ENCODE measurements at places on chromosomes 3 and 15.
A peak's percentile ranks its signal among the peaks of the same experiment; 100 is the strongest.

DNA sequence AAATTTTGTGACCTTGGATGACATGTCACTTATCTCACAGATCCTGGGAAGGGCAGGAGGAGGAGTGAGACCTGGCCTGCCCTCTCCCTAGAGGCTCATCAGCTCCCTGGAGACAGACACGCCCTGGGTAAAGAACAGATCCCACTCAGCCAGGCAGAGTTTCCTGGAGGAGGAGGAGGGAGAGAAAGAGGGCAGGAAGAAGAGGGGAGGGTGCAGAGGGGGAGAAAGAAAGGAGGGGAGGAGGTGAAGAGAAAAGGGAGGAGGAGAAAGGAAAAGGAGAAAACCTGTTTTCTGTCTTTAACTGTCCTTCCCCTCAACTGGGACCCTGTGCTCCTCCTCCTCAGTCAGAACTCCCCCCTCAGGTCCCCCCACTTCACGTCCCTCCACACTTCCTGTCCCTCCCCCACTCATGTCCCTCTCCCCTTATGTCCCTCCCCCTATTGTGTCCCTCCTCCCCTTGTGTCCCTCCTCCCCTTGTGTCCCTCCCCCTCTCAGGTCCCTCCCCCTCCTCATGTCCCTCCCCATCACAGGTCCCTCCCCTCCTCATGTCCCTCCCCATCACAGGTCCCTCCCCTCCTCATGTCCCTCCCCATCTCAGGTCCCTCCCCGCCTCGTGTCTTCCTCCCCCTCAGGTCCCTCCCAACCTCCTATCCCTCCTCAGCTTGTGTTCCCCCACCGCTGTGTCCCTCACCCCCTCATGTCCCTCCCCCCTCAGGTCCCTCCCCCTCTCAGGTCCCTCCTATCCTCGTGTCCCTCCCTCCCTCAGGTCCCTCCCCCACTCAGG is 52.3 kb upstream of the CGNL1 start:
- DNase-seq: no peak

DNA sequence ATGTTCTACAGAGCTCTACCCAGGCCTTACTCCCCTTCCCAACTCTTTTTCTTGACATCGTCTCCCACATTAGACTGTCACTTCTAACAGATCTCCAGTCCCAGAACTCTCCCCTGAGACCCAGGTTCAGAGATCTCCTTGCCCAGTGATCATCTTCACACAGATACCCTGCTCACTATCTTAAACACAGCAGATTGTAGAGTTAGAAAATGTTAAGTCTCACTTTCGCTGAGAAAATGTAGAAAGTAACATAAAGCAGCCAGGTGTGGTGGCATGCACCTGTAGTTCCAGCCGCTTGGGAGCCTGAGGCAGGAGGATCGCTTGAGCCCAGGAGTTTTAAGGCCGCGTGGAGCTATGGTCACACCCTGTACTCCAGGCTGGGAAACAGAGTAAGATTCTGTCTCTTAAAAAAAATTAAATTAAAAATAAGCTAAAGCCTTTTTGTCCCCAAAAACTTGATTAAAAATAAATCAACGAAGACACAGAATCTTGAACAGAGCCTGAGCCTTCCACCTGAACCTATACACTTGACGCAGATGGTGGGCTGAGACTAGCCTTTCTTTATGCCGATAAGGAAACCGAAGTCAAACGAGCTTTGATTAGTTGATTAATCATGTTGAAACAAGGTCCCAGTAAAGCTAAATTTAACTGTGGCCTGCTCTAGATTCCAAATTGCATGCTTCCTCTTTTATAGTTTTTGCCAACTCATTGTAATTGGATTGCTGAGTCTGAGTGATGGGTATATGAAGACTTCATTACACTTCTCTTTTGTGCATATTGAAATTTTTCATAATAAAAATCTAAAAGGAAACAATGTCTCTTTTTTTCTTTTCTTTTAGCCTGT is 31.3 kb upstream of the BLM start:
- DNase-seq: no peak

DNA sequence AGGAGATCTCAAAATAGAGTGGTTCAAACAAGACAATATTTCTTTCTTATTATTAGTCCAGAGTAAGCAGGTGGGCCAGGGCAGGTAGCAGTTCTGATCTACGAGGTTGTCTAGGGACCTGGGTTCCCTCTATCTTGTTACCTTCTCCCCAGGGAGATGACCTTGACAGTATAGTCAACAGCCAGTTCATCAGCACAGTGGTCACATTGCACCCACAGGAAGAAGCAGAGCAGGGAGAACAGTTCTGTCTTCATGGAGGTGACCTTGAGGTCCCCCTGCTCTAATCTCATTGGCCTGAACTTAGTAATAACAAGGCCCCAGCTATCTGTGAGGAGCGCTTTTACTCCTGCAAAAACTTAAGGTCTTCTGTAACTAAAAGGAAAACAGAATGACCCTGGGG is 21.7 kb downstream of the SLC49A4 start:
- no peak for DNase-seq

- no peak for DNase-seq
These were observed 34.7 kb downstream of the KLHL25 start for GRCh38 chr15:85760049-85760448.

DNA sequence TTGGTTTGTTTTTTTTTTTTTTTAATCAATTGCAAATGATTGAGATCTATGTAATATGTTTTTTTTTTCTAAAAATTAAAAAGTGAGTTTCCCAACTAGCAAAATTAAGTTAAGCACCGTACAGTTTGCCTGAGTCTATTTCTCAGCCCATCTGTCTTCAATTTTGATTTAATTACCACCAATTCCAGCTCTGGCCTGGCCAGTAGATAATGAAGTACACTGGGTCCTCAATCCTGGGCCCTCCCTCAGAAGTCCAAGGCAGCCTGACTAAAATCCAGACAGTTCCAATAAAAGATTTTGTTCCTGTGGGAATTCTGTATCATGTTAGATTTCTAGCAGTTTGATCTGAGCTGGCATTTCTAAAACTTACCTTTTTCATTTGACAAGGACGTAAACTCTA is 887.2 kb downstream of the NAALADL2 start:
- no peak for DNase-seq

DNA sequence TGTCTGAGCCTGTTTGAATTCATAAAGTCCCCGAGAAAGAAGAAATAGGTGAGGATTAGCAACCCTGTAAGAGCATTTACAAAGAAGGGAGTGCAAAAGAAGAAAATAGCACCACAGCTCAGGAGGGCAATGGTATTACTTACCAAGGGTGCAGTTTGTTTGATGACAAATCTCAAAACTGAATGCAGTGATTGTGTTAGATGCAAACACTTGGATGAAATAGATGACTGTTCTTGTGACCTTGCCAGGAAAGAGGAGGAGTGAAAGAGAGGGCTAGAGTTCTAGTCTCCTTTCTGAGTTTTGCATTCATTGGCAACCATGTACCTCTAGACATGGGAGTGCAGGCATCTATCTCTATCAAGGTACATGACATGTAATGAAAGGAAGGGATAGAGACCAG is 1030.8 kb upstream of the CFAP20DC start:
- DNase-seq: no peak

- DNase-seq: no peak
These were observed 32.1 kb downstream of the MGLL start for GRCh38 chr3:127789990-127790881.

DNA sequence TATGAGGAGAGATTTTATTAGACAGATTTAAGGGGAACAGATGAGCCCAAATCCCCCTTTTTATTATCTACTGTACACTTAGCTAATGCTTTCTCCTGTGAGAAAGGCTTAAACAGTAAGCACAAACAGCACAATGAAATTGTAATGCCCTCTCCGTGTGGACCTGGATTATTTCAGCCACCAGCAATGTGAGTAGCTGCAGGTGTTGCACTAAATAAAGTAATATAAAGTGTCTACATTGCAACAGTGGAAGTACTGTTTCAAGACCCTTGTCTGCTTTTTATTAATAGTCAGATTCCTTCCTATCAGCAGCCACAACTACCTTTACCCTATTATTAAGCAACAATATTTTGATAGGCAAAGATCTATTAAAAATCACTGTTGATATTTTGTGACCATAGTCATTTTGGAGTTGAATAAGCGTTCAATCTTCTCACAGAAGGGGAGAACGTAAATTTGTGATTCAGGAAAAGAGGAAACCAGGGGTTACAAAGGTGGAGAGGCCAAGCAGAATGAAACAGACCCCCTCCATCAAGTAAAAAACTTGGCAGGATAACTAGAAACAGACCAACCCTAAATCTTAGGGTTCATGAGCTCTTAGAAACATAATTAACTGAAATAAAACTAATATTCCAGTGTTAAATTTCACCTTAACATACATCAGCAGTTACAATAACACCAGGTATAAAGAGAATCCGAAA is 422.6 kb downstream of the MECOM start:
- no peak for DNase-seq

GRCh38 chr15:98651581-98652220 is 3.4 kb downstream of the IGF1R start:
- DNase-seq: no peak

GRCh38 chr3:143644370-143645089 is 203.7 kb downstream of the SLC9A9 start:
- no peak for DNase-seq

DNA sequence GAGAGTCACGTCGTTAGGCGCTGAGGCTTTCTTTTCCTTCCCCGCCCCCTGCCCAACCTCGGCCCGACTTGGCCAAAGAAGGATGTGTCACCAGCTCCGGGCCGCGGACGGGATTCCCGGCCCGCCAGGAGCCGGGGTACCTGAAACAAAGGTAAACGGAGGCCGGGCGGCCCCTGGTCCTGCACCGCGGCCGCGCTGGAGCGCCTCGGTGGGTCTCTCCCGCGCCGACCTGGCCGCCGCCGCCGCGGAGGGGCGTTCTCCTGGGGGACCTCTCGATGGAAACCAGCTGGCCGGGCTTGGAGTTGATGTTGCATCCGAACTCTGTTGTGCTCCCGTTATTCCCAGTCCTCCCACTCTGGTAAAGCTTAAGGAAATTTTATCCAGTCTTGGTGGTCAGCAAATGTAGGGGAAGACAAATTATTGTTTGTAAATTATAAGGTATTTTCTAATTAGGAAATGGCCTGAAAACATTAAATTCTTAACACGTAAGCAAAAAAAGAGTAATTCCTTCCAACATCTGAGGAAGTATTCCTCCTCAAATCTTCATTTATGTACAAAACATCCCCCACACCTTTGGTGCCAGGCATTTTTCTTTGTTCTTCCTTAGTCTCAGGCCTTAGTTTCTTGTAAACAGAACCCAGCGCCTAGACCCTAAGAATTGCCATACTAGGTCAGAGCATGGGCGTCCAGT is 888 bp downstream of the PPP2R3A start:
- no peak for DNase-seq

GRCh38 chr15:93314245-93314644 is 225.2 kb upstream of the RGMA start:
- DNase-seq: no peak

GRCh38 chr15:62209821-62210220 is 44.7 kb upstream of the C2CD4B start:
- no peak for DNase-seq

DNA sequence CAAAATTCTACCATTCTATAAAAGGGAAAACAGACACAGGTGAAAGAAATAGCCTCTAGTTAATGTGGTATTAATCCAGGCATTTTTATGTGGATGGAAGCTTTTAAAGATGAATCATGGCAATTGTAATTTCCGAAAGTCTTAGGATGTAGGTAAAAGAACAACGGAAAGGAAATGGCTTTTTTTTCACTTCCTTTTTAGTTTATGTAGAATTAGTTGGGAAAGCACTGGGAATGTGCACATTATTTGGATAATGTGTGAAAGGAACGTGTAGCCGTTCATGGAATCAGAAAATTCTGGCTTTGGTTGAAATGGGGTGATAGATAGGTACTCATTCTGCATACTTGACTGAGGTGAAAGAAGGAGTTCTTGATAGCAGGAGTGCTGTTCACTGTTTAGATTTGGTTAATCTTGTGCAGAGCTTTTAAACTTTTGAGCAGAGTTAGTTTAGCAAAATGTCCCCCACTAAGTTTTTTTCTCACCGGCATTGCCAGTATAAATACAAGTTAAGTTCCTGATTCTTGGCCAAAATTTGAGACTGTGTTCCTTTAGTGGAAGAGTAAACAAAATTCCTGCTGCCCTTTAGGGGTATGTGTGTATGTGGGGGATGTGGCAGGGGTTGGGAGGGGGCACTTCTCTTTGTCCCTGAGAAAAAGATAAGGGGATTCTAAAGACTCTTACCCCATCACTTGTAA is 20.2 kb upstream of the UTS2B start:
- no peak for DNase-seq

DNA sequence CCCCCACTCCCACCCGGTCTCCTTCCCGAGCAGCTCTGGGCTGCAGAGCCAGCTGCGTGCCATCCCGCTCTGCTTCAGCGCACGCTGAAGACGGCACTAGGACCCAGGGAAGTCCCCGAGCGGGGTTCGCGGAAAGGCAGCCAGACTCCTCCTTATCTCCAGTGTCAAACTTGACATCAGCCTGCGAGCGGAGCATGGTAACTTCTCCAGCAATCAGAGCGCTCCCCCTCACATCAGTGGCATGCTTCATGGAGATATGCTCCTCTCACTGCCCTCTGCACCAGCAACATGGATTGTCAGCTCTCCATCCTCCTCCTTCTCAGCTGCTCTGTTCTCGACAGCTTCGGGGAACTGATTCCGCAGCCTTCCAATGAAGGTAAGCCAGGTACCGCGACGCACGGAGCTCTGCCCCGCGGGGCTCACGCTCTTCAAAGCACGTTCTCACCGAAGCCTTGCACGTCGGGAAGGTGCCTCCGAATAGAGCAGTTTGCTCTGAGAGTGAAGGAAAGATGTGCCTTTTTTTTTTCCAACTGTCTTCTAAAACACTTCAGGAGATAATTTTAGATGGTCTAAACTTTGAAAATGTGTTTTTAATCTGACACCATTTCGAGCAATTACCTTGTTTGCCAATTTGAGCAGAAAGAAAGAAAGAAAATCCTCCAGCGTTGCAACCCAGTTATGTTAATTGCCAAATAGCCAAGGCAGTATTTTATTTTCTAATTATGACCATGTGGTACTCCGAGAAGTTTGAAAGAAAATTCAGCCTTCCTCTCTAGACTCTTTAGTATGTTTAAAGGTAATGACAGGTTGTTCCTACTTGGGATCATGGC is at the start of gene EPHA3:
Gene EPHA3 (plus strand): TSS at position 161 of the 830 bp plus-strand sequence. CDS start 128 bp downstream, at position 289.
- peak; percentile 11 for DNase-seq

GRCh38 chr15:84001655-84002054 is 233.9 kb upstream of the GOLGA6L4 start:
- no peak for DNase-seq

GRCh38 chr3:124115956-124116355 is 124.0 kb upstream of the ROPN1 start:
- DNase-seq: no peak

DNA sequence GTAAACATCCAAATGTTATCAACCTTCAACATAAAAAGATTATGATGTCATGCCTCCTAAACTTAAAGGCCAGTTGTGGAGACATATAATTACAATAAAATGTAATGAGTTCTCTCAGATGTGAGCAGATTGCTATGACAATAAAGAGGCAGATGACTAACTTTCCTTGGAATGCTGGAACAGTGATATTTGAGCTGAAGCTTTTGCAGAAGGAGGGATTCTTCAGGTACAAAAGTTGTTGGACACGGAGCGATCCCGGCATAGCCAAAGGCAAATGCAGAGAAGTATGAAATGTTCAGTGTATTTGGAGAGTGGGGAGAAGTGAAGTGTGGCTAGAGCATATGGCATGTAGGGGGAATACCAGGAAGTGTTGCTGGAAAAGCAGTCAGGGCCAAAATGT is 520.1 kb downstream of the FGF12 start:
- no peak for DNase-seq

GRCh38 chr15:89743011-89743410 is 8.0 kb downstream of the MESP1 start:
- no peak for DNase-seq

GRCh38 chr15:67097424-67097823 is 32.0 kb downstream of the SMAD3 start:
- no peak for DNase-seq

GRCh38 chr3:27713078-27713423 is 9.1 kb downstream of the EOMES start:
- DNase-seq: no peak
